ENCODE measurements at places on chromosomes 4 and X.
A peak's percentile ranks its signal among the peaks of the same experiment; 100 is the strongest.

DNA sequence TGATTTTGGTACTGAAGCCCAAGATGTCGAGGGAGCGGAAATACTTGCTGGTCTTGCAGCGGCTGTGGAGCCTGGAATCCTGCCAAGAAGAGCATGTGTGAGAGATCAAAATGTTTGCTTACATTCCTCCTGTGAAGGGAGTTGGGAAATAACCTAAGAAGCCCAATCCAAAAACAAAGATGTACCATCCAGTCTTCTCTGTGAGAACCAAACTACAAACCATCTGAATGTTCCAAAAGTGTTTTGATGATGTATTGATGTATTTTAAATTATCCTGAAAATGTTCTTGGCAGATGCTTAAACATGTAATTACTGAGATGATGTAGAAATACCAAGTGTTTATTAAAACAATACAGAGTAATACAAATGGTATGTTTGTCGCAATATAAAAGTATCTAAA lies 10.1 kb upstream of the ADH1A start:
- DNase-seq: no peak

GRCh38 chr4:114383721-114384120 lies 214.9 kb upstream of the UGT8 start:
- no peak for DNase-seq

GRCh38 chrX:150165776-150166610 lies 197.1 kb upstream of the MAMLD1 start:
- DNase-seq: no peak

GRCh38 chr4:73725985-73726384 lies 14.4 kb upstream of the CXCL8 start:
- no peak for DNase-seq

GRCh38 chr4:10182446-10183424 lies 66.1 kb upstream of the WDR1 start:
- DNase-seq: peak; percentile 3
